ENCODE measurements at places on chromosomes 5 and 9.

DNA sequence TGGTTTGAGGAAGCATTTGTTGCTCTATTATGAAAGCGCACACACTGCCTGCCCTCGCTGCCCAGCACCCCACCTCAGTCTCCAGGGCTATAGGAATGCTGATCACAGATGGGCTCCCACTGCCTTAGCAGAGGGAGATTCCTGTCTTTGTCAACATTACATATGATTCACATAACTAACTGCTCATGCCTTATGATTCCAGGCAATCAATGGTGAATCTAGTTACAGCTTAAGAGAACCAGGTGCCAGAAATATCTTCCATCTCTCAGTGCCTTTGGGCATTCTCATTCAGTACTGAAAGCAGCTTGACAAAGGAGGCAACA, 458.9 kb upstream of the C9orf72 start:
- DNase-seq: no peak

DNA sequence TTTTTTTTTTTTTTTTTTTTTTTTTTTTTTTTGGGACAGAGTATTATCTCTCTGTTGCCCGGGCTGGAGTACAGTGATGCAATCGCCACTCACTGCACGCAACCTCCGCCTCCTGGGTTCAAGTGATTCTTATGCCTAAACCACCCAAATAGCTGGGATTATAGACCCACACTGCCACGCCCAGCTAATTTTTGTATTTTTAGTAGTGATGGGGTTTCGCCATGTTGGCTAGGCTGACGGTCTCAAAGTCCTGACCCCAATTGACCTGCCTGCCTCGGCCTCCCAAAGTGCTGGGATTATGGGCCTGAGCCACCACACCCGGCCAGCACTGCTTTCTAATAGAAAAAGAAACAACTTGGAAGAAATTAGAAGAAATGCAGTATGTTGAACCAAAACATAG, 39.2 kb downstream of the TTC1 start:
- DNase-seq: no peak

DNA sequence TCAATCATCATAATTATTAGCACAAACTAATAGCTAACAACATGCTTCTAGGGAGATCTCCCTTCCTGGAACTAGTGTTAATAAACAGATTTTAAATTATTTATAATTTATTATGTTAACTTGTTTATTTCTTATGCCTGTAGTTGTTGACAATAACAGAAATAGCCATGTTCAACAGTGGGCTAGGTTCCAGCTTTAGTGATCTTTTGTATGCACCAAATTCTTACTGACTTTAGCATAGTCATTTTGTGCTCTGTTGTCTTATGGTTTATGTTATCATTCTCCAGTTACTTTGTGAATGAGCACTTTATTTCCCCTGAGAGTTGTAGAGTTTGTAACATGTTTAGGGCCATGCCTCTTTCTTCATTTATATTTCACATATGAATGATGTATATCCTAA, 70.6 kb downstream of the TMEM252 start:
- DNase-seq: no peak

DNA sequence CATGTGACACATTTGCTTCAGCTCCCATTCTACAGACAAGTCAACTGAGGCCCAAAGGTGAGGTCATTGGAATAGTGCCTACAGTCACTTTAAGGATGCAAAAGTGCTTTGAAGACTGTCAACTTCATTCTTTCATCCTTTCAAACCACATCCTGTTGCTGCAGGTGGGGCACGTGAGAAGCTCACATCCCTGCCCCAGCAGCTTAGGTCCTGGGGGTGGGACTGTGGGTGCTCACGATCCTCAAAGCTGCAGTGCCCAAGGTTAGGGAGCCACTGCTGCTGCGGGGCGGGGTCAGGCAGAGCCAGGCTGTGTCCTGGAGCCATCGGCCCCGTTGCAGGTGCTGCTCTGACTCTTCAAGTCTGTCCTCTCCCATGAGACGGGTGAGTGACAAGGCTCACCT, 57.9 kb upstream of the IER5L start:
- DNase-seq: peak; percentile 70

DNA sequence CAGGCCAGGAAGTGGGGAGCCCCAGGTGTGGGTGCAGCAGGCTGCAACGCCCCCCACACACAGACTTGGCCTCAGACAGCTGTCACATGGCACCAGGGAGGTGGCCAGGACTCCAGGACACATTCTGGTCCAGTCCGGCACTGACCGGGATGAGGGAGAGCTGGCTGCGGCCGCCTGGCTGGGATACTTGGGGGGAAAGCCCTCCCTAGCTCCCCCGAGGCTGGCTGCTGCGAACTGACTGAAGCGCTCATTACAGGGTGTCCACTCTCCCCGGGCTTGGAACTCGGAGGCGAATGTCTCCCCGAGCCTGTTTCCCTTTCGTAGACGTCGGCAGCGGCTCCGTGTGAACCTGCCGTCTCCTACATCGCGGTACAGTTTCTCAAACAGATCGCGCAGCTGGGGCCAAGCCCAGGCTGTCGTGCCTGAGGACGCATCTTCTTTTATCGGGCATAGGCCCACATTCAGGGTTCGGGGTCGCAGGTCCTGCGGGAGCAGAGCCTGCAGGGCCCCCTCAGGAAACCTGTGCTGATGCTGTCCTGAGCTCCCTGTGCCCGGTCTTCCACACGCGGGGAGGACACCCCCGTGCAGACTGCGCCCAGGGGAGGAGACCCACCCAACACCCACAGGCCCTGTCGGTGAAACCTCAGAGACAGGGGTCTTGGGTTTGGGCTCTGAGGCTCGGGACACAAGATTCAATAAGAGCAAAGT, 19.8 kb downstream of the NACC2 start:
- DNase-seq: no peak
